GM12865 (cell line): ENCODE measurements at places on chromosomes 2 and 18.

- no peak for DNase-seq
These were observed 42.2 kb upstream of the EPG5 start for GRCh38 chr18:46009125-46009840.

DNA sequence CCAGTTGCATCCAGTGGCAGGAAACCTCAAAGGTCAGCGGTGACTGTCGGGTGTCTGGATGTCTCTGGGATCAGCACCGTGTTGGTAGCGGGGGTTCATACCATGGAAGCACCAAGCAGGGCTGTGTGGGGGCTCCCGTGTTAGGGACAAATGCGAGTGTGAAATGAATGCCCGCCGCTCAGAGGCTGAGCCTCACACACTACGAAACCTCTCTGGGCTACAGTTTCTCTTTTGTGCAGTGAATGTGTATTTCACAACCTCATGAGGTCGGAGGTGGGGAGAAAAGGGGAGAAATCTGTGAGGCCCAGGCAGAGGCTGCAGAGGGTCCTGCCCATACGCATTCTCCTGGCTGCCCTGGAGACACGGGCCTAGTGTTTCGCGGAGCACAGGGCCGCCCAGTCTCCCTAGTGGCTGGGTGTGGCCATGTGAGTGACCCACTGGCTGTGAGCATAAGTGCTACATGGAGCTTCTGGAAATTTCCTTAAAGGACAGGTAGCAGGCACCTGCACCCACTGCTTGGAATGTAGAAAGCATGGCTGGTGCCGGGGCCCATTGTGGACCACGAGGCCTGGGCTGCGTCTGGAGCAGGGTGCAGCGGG lies 138.0 kb upstream of the GLI2 start:
- DNase-seq: no peak

DNA sequence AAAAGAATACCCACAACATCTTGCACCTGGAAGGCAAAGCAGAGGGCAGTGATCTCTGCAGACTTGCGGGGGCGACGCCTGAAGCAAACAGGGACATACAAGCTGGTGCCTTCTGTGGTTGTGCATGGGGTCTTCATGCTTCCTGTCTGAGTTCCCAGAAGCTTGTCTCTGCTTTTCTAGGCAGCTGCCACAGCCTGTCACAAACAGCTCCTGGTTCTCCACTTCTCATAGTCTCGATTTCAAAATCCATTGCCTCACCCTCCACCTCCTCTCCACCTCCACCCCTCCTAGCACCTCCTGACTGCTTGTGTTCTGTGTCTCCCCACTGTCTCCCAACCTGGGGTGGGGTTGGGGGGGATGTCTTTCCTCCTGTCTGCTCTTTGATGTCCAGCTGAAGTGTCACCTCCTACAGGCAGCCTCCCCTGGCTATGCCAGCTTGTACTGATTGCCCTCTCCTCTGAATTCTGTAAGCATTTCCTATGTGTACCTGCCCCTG lies 1.7 kb upstream of the PROC start:
- peak; percentile 13 for DNase-seq

GRCh38 chr2:109031476-109032228 lies 42.6 kb upstream of the EDAR start:
- peak; percentile 71 for DNase-seq

GRCh38 chr2:27263287-27264252 lies 723 bp upstream of the SLC30A3 start:
- DNase-seq: no peak

DNA sequence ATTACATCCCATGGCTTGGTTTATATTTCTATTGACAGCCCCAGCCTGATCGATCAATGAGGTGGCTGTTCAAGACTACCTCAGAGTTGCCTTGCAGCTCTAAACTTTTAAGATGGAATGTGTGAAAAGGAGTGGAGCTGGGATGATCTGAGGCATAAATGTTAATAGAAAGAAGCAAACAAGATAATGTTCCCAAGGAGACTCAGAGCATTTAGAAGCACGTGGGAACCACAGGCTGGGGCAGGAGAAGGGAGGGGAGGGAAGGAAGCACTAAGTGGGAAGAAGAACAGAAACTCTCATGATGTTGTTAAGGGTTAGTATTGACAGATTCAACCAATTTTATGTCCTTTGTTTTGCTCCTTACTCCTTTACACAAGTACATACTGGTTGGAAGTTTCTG lies 28.8 kb upstream of the LRATD1 start:
- DNase-seq: no peak

DNA sequence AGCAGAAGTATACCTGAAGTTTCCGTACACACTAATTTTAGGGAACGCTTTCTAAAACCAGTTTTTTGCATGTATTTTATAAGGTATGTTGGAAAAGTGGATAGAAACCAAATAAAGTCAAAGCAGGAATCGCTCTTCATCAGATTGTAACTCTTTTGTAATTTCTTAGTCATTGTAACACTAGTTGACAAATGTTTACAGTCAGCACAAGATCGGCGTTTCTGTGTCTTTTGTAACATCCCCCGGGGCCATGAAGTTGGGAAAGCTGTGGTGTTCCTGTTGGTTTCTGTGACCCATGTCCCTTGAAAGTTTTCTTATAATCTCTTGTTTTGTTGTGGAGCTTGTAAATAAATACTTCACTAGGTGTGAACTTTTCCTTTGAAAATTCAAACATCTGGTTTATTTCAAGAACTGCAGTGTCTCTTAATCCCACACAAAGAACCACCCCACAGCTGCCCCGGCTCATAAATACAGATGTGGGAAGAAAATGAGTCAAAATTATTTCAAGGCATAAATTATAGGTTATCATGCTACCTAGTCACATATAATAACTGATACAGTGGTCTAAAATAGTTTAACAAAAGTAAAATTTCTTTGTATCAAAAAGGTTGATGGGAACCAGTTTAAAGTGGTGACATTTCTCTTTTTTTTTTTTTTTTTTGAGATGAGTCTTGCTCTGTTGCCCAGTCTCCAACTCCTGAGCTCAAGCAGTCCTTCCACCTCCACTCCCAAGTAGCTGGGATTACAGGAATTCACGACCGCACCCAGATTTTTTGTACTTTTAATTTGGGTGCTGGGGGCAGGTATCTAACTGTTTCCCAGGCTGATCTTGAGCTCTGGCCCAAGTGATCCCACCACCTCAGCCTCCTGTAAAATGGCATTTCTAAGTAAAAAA lies 751 bp upstream of the NMI start:
- DNase-seq: peak; percentile 35

DNA sequence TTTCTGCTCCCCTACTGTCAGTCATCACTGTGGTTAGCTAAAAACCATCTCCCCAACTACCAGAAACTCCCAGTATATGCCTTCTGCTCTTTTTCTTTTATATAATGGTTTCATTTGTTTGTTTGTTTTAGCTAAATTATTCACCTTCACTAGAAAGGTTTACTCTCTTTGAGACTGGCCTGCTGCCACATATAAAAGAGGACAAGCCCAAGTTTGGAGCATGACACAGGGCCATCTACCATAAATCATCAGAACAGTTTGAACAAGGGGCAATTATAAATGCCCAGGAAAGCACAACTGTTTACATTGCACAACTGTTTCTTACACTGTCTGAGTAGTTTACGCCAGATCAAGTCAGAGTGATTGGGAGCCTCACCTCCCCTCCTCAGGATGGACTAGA lies 471.0 kb upstream of the PIK3C3 start:
- no peak for DNase-seq

GRCh38 chr2:30145826-30146336 lies 926 bp upstream of the YPEL5 start:
- no peak for DNase-seq

DNA sequence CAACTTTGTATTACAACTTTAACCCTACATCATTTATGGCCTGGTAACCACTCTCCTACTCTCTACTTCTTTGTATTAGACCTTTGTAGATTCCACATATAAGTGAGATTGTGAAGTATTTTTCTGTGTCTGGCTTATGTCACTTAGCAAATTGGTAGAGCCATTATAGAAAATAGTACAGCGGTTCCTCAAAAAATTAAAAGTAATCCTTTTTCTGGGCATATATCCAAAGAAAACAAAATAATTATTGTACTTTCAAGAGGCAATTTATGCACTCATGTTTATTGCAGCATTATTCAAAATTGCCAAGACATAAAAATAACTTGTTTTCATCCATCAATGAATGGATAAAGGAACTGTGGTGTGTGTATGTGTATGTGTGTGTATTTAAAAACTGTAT lies 537.5 kb upstream of the FSIP2 start:
- no peak for DNase-seq

- DNase-seq: no peak
These were observed 31.0 kb upstream of the ALLC start for GRCh38 chr2:3626812-3627499.

- DNase-seq: no peak
These were observed 139.6 kb upstream of the RAB12 start for GRCh38 chr18:8469544-8470130.

GRCh38 chr18:68445668-68446426 lies 269.1 kb downstream of the TMX3 start:
- DNase-seq: no peak

DNA sequence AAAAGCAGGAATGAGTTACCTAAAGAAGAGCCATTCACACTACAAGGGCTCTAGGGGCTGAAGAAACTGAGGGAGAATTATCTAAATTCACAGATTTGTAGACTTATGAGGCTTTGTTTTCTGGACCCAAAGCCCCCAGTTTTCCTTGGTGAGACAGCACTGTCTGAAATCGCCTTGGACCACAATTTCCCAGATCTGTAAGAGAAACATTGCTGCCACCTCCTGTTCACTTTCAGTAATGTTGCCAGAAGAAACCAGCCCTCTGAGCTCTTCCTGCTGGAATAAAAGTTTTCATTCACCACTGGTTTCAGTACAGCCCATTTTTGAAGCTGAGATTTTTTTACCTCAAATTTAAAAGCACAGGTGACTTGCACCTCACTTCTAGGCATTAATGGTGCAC lies 169.2 kb downstream of the CDH20 start:
- DNase-seq: peak; percentile 49

- no peak for DNase-seq
These were observed 38.4 kb downstream of the RAD51AP2 start for GRCh38 chr2:17479875-17480274.

- DNase-seq: no peak
These were observed 20.0 kb upstream of the NABP1 start for GRCh38 chr2:191657977-191658376.

DNA sequence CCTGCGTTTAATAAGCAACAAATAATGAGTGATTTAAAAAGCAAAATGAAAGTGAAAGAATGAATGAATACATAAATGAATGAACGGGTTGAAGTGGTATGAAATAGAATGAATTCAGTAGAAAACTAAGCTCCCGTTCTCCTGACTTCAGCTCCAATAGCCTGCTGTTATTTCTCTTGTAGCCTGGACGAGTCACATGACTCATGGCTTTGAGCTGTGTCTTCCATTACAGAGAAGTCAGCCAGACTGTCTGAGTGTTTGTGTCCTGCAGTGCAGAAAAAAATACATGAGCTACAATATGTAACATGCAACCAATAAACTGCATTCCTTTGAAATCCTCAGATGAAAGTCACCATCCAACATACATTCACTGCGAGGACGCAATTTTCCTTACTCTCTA lies 21.2 kb downstream of the SCG2 start:
- no peak for DNase-seq

- no peak for DNase-seq
These were observed 75.4 kb downstream of the STK25 start for GRCh38 chr2:241432824-241433448.

GRCh38 chr2:157911750-157912149 lies 35.6 kb upstream of the ACVR1 start:
- no peak for DNase-seq

GRCh38 chr2:9753665-9754531 lies 89.4 kb upstream of the TAF1B start:
- peak; percentile 82 for DNase-seq

GRCh38 chr2:103419506-103419905 lies 657.7 kb downstream of the TMEM182 start:
- no peak for DNase-seq

GRCh38 chr2:64405581-64406406 lies 48.2 kb upstream of the LGALSL start:
- DNase-seq: no peak

DNA sequence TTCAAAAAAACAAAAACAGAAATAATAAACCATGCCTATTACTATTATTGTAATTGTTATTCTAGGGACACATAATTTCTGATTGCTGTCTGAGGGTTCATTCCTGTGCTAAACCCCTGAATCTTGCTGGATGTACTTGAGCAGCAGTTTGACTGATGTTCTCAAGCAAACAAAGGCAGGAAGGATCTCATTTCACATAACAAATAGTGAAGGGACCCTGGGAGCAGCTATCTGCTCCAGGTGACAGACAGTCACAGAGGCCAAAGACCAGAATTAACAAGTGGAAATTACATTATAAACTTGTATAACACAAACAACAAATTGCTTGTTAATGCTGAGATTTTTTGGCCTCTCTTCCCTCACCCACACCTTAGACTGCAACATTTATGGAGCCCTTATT lies 284.2 kb downstream of the THSD7B start:
- DNase-seq: no peak

GRCh38 chr18:54877076-54877475 lies 48.8 kb downstream of the RAB27B start:
- DNase-seq: no peak

GRCh38 chr18:4172196-4173100 lies 282.7 kb downstream of the DLGAP1 start:
- no peak for DNase-seq

GRCh38 chr2:74708296-74708695 lies 54.2 kb downstream of the SEMA4F start:
- DNase-seq: no peak

DNA sequence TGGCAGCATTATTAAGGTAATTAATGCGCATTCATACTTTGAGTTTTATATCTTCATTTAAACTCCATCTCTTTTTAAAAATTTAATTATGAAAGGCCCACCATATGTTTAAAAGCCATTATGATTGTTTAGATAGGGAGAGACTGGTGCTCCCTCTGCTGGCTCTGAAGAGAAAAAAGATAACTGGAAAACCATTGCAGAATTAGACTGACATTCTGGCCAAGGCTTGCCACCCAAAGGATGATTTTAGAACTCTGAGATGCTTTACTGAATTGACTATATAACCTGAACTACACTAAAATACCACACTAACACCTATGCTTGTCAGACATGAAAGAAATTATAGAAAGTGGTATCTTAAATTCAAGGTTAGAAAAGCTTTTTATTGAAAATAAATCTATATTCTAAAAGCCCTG lies 127.6 kb upstream of the SPOPL start:
- peak; percentile 56 for DNase-seq

DNA sequence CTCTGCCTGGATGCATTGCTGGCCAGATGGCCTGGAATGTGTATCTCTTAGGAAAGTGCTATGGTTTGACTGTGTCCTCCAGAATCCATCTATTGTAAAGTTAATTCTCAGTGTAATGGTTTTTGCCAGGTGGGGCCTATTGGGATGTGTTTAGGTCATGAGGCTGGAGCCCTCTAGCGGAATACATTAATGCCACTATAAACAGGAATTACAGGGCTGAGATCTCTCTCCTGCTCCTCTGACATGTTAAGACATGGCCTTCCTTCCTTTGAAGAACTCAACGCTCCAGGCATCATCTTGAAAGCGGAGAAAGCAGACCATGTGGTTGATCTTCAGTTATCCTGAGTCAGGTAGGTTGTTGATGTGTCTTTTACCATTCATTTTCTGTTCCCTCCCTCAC lies 276.4 kb downstream of the RPIA start:
- DNase-seq: peak; percentile 20

- no peak for DNase-seq
These were observed 233.1 kb downstream of the RPIA start for GRCh38 chr2:88924533-88924932.
